ENCODE measurements at places on chromosomes 6 and 20.
A peak's percentile ranks its signal among the peaks of the same experiment; 100 is the strongest.

GRCh38 chr6:137970368-137970767 is 103.3 kb downstream of the TNFAIP3 start:
- no peak overlapping the region for H3K4me3 ChIP-seq
- no peaks in the 10 kb centered on the region for H3K27me3 ChIP-seq
- no peak for DNase-seq
- H3K27ac ChIP-seq: no peak overlapping the region

DNA sequence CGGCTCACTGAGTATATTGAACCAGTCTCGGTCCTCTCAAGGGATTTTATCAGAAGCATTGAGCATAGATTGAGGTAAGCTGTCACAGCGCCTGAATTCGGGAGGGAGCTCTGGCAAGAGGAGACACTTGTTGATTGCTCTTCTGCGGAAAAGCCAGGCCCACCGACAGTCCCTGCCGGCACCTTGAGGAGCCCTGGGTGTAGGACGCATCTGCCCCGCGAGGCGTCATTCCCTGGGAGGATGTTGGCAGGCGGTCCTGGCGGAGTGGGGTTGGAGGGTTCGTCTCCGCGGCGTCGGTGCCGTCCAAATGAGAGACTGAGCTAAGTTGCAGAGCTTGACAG is 843 bp downstream of the FBXO9 start:
- peak; percentile 9 for DNase-seq
- no peaks in the 10 kb centered on the region for H3K36me3 ChIP-seq
- peaks cover 38% of the 10 kb centered on the region for H3K4me1 ChIP-seq
- peak overlapping the region; percentile 37 for H3K27ac ChIP-seq
- no peaks in the 10 kb centered on the region for H3K27me3 ChIP-seq

- no peak overlapping the region for H3K27ac ChIP-seq
- H3K27me3 ChIP-seq: no peaks in the 10 kb centered on the region
- no peak for DNase-seq
- no peak overlapping the region for H3K4me3 ChIP-seq
- no peaks in the 10 kb centered on the region for H3K4me1 ChIP-seq
These were observed 808.4 kb upstream of the EPHA7 start for GRCh38 chr6:94227741-94228140.

GRCh38 chr6:29791162-29791561 is 36.5 kb upstream of the HLA-G start:
- no peak for DNase-seq
- peaks cover 27% of the 10 kb centered on the region for H3K4me1 ChIP-seq
- H3K27me3 ChIP-seq: peaks cover 28% of the 10 kb centered on the region
- peaks cover 8% of the 10 kb centered on the region for H3K36me3 ChIP-seq
- H3K4me3 ChIP-seq: peak overlapping the region; percentile 87

DNA sequence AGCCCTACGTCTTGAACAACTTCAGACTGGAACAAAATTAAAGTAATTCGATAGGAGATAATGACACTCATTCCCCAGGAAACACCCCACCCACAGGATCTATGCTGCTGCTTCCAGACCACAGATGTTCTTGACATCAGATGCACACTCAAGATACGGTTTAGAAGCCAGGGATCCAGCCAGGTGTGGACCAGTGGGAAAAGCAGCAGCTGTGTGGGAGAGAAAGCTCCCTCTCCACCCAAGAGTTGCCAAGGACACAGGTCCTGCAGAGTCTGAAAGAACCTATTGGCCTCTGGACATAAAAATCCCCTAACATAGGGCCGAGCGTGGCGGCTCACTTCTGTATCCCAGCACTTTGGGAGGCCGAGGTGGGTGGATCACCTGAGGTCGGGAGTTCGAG is 91.7 kb upstream of the NFATC2 start:
- H3K4me1 ChIP-seq: peaks cover 7% of the 10 kb centered on the region
- H3K27me3 ChIP-seq: peaks cover 30% of the 10 kb centered on the region
- DNase-seq: no peak
- H3K4me3 ChIP-seq: no peak overlapping the region
- no peak overlapping the region for H3K27ac ChIP-seq
- H3K36me3 ChIP-seq: no peaks in the 10 kb centered on the region

DNA sequence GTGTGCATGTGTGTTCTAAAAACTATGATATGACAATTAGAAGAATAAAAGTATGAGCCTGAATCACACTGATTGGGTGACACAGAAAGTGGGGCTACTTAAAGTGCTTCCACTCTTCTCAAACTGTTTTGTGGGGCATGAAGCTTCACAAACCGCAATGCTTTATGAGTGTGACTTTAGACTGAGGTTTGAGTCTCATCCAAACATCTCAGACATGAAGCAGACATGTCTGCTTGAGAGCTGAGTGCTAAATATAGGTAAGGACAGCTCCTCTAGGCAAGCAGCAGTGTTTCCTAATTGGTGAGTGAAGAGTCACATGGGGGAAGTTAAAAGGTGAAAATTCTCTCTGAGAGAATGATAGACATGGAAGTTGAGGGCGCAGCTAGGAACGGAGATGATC is 726.9 kb upstream of the CITED2 start:
- no peak overlapping the region for H3K27ac ChIP-seq
- no peaks in the 10 kb centered on the region for H3K36me3 ChIP-seq
- no peaks in the 10 kb centered on the region for H3K4me1 ChIP-seq
- no peak overlapping the region for H3K4me3 ChIP-seq
- no peaks in the 10 kb centered on the region for H3K27me3 ChIP-seq

DNA sequence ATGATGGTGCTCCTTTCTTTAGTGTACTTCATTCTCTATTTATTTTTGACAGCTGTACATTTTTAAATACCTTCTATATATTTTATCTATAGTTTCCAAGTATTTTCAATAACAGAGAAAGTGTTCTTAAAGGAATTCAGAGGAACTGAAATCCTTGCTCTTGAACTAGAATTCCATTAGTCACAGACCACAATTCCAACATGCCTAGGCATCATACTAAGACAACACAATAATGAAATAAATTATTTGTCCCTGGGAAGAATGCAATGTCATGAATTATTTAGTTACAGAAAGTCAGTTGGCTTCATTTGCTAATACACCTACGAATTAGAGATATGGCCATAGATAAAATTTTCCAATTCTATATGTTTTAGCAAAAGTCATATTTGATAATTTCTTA is 671.2 kb downstream of the EPHA7 start:
- no peak for DNase-seq
- no peaks in the 10 kb centered on the region for H3K27me3 ChIP-seq
- no peak overlapping the region for H3K4me3 ChIP-seq

DNA sequence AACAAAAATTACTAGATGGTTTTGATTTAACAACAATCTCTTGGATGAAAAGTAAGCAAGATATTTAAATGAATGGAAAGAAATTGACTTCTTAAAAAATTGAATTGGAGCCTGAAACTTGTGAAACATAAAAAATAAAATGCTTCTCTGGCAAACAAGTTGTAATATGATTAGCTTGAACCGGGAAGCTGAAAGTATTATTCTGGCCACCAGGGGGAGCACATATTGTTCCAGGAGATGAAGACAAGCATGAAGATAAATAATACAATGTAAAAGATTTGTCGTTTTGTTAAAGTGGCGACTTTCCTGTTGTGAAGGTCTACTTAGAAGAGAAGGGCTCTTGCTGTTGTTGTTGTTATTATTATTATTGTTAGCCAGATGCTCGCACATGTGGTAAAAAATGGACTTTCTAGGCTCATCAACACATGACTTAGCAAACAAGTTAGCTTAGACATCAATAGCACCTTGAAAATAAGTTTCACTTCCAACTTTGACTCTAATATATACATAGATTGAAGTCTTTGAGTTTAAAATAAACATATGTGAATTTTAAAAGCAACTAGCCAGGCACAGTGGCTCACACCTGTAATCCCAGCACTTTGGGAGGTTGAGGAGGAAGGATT is 14.2 kb downstream of the PAX1 start:
- H3K27ac ChIP-seq: no peak overlapping the region
- DNase-seq: peak; percentile 5
- H3K27me3 ChIP-seq: peaks cover 34% of the 10 kb centered on the region
- peaks cover 6% of the 10 kb centered on the region for H3K36me3 ChIP-seq
- H3K4me3 ChIP-seq: no peak overlapping the region
- peaks cover 5% of the 10 kb centered on the region for H3K4me1 ChIP-seq

DNA sequence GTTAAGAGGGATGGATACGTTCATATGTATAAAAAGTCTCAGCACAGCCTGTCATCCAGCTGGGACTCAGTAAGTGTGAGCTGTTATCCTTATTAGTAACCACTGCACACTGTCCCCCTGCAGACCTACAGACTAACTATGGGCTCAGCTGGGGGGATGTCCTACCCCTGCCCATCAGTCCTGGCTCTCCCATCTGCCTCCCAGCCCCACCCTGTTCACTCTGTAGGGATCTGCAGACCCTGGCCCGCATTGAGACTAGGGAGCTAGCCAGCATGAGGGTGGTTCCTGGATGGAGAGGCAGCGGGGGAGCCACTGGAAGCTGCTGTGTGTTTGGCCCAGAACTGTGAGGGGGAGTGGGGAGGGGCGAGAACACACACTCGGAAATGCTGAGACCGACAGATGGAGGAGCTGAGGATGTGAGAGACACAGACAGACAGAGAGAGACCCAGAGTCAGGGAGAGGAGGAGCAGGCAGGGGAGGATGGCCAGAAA is 17.1 kb downstream of the XKR7 start:
- H3K36me3 ChIP-seq: no peaks in the 10 kb centered on the region
- DNase-seq: no peak
- H3K27ac ChIP-seq: no peak overlapping the region
- peaks cover 9% of the 10 kb centered on the region for H3K27me3 ChIP-seq

- no peaks in the 10 kb centered on the region for H3K4me1 ChIP-seq
- H3K27me3 ChIP-seq: no peaks in the 10 kb centered on the region
- no peak for DNase-seq
- H3K27ac ChIP-seq: no peak overlapping the region
- no peak overlapping the region for H3K4me3 ChIP-seq
These were observed 221.8 kb downstream of the FRK start for GRCh38 chr6:115838763-115839401.

GRCh38 chr6:89027756-89028155 is 52.8 kb upstream of the PNRC1 start:
- peaks cover 5% of the 10 kb centered on the region for H3K36me3 ChIP-seq
- no peaks in the 10 kb centered on the region for H3K4me1 ChIP-seq

DNA sequence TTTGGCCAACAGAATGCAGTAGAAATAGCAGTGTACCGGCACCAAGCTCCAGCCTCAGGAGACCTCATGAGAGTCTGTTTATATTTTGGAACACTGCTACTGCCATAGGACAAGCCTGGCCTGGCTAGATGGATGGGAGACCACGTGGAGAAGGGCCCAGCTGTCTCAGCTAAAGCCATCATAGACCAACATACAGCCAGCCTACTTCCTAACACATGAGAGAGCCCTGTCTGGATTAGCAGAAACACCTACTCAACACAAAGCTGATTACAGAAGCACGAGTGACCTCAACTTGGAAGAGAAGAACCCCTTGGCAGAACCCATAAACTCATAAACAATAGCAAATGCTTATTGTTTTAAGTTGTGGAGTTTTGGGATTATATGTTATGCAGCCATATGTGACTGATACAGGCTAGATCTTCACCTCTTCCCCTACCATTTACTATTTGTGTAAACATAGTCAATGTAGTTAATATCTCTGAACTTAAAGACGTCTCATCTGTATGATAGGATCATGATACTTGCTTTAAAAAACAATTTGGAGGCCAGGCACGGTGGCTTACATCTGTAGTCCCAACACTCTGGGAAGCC is 199.4 kb upstream of the ZNF217 start:
- no peaks in the 10 kb centered on the region for H3K27me3 ChIP-seq
- H3K4me1 ChIP-seq: no peaks in the 10 kb centered on the region
- H3K4me3 ChIP-seq: no peak overlapping the region
- H3K36me3 ChIP-seq: no peaks in the 10 kb centered on the region
- no peak for DNase-seq
- H3K27ac ChIP-seq: no peak overlapping the region

GRCh38 chr20:21134883-21135493 is 9.1 kb downstream of the KIZ start:
- H3K4me1 ChIP-seq: no peaks in the 10 kb centered on the region
- H3K27me3 ChIP-seq: no peaks in the 10 kb centered on the region
- peaks cover 27% of the 10 kb centered on the region for H3K36me3 ChIP-seq

DNA sequence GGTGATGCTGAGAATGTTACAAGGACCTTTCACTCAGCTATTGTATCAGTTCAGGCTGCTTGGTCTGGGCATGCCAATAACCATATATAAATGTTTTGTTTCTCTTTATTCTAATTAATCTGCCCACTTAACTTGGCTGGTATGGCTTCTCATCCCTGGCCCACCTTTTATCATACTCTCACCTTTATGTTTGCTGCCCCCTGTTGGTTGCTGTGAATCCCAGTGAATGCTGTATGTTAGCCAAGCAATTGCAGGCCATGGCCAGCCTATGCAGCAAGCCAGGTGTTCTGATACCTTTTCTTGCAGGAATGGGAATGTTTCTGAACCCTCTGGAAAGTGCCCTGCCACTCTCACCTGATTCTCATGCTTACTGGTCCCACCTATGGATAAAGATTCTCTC is 54.6 kb downstream of the PCSK2 start:
- no peaks in the 10 kb centered on the region for H3K27me3 ChIP-seq
- no peaks in the 10 kb centered on the region for H3K36me3 ChIP-seq
- no peak overlapping the region for H3K27ac ChIP-seq
- no peak overlapping the region for H3K4me3 ChIP-seq

DNA sequence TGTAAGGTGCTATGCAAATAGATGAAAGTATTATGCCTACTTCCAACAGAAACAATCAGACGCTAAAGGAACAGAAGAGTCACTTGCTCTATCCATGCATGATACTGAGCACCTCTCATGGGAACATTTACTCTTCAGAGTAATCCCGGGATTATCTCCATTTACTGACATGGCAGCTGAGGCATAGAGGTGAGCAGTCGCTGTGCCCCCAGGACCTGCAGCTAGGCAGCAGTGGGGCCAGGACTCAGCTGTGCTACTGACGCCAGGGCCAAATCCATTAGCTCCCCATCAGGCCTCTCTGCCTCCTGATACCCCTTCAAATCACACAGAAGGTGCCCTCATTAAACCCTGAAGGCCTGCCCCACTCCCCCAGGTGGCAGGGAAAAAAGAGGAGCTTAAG is 51.9 kb downstream of the TRAM2 start:
- no peaks in the 10 kb centered on the region for H3K4me1 ChIP-seq
- H3K27ac ChIP-seq: no peak overlapping the region
- no peak for DNase-seq
- H3K27me3 ChIP-seq: no peaks in the 10 kb centered on the region
- no peaks in the 10 kb centered on the region for H3K36me3 ChIP-seq
- H3K4me3 ChIP-seq: no peak overlapping the region

DNA sequence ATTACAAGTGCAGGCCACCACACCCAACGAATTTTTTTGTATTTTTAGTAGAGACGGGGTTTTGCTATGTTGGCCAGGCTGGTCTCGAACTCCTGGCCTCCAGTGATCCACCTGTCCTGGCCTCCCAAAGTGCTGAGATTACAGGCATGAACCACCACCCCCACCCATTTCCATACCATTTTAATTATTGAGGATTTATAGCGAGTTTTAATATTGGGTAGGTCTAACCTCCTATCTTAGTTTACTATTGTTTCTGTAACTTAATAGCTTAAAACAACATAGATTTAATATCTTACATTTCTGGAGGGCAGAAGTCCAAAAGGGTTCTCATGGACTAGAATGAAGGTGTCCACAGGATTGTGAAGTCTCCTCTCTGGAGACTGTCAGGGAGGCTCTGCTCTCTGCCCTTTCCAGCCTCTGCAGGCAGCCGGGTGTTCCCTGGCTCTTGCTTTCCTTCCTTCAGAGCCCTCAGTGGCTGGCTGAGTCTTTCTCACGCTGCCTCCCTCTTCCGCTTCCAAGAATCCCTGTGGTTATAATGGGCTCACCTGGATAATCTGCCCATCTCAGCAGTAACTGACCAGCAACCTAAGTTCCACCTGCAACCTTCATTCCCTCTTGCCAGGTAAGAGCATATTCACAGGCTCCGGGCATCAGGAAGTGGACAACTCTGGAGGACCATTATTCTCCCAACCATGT is 18.6 kb upstream of the BCAS4 start:
- H3K36me3 ChIP-seq: no peaks in the 10 kb centered on the region
- no peaks in the 10 kb centered on the region for H3K4me1 ChIP-seq
- no peak for DNase-seq
- H3K27me3 ChIP-seq: peaks cover 14% of the 10 kb centered on the region
- no peak overlapping the region for H3K4me3 ChIP-seq
